Prostate gland (tissue), 2 donors: ENCODE measurements at places on chromosomes 2 and 18. TPM values are rescaled to one million over a fixed set of nuclear protein-coding genes. Genes with fewer than 3 reads are reported as not detected.

The RAB10 gene
- total RNA-seq = 139 TPM

DNA sequence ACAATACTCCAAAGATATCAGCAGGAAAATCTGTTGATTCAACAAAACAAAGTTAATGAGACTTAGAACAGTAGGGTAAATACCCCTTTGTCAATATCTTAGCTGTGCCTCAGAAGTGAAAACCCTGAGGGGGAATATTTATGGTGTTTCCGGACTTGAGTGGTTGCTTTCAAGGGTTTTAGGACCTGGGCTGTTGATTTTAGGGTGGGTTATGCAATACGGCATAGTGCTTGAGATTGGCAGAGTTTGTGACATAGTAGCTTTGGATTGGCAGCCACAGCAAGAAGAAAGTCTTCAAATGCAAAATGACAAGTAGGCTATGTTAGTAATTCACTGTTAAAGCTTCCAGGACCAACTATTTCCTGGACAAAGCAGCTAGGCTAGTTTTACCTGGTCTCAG lies 826.3 kb upstream of the CDH2 start:
- no peak for DNase-seq

GRCh38 chr2:191749181-191749540 lies 71.2 kb downstream of the NABP1 start:
- DNase-seq = no peak

DNA sequence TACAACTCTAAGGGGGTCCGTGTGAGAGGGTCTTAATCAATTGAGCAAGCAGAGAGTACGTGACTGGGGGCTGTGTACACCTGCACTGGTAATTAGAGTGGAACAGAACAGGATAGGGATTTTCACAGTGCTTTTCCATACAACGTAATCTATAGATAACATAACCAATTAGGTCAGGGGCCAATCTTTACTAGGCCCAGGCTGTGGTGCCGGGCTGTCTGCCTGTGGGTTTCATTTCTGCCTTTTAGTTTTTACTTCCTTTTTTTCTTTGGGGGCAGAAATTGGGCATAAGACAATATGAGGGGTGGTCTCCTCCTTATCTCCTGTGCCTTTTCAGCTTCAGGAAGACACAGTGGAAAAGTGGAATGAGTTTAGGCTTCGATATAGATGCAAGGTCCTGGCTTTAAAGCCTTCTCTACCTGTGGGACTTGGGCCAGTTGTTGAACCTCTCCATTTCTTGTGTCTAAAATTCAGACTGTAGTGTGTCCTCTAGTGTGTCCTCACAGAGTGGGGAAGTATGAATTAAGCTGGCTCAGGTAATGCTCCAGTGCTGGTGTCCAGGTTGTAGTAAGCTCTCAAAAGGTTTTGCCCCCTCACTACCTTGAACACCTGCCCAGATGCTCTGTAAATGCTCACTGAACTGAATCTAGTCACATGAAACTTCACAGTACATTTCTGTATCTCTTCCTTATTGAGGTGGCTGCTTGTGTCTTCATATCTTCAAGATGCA lies 422.8 kb downstream of the SETBP1 start:
- DNase-seq = no peak

DNA sequence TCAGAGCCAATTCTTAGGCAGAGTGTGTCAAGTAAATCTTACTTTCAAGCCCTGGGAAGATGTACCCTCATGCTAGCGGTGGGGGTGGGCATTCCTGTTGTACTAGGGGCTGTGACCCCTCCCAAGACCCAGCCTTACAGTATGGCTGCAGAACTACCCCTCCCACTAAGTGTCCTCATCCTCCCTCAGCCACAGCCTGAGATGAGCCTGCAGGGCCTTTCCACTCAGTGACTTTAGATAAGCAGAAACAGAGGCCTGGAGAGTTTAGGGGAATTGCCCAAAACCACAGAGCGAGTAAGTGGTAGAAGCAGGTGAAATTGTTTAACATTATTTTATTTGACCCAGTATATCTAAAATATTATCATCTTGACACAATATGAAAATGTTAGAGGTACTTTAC lies 36.6 kb downstream of the TTC32 start:
- no peak for DNase-seq

The BMP10 gene
- total RNA-seq = not detected

- DNase-seq = peak; percentile 13
Measured at GRCh38 chr2:55779459-55780421, 86.1 kb upstream of the PNPT1 start.

GRCh38 chr2:161237392-161238264 lies 70.6 kb upstream of the PSMD14 start:
- no peak for DNase-seq

DNA sequence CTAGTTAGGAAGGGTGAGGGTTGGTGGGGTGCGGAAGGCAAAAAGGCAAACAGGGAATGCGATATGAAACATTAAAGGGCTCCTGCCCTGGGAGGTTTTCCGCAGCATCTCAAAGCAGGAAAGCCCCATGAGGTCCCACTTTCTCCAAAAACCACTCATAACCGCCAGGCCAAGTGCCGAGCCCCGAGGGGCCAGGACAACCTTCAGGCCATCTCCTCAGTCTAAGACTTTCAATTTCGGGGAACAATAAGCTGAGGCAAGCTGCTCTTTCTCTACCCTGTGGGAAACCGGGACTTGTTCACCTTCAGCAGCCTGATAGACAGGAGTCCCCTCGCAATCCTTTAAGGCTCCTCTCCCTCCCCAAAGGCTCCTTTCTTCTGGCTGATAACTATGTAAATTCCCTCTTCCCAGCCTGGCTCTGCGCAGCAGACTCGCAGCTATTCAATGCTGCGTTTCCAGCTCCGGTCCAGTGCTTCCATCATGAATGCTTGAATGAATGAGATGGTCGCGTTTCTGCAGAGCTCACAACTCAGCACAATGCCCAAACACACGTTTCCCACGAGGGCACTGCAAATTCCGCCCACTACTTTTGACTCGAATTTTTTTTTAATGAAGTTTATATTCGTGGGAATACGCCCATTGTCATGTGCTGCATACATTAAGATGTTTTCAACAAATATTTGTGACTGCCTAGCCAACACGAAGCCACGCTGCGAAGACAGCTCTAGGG lies 1.4 kb downstream of the LAMA1 start:
- no peak for DNase-seq

The SAG gene
- not detected for total RNA-seq
